ENCODE measurements at places on chromosomes 6 and 20.

DNA sequence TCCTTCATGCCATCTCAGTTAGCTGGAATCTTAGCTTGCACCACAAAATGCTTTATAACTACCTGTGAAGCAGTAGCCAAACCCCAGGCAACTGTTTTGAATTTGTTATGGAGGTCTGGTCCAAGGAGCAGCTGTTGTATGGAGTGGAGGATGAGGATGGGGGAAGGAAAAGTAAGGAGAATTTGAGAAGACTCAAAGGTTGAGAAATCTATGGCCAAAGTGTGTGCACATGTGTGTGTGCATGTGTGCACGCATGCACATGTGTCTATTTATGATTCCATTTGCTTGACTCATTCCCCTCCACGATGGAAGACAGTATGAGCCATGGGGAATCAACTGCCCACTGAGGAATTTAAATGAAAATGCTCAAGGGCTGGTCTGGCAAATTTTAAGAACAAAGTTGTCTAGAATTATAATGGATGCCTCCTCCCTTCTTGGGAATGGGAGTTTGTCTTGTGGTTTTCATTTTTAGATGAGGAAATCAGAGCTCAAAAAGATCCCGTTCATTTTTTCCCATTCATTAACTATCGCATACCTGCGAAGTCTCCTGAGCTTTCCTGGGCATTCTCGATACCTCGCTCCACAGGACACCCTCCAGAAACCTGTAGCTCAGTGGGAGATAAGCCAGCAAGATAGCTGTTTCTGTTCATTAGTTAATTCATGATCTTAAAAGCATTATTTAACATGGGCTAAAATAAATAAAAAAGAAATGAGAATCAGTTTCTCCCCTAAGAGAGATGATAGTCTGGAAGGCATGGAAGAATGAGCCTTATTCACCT is 152.3 kb upstream of the NEDD9 start:
- DNase-seq = no peak

- DNase-seq = no peak
Measured at GRCh38 chr6:21281366-21281765, 312.2 kb upstream of the SOX4 start.

- DNase-seq = no peak
Measured at GRCh38 chr20:45269754-45270270, 15.4 kb upstream of the SLPI start.

DNA sequence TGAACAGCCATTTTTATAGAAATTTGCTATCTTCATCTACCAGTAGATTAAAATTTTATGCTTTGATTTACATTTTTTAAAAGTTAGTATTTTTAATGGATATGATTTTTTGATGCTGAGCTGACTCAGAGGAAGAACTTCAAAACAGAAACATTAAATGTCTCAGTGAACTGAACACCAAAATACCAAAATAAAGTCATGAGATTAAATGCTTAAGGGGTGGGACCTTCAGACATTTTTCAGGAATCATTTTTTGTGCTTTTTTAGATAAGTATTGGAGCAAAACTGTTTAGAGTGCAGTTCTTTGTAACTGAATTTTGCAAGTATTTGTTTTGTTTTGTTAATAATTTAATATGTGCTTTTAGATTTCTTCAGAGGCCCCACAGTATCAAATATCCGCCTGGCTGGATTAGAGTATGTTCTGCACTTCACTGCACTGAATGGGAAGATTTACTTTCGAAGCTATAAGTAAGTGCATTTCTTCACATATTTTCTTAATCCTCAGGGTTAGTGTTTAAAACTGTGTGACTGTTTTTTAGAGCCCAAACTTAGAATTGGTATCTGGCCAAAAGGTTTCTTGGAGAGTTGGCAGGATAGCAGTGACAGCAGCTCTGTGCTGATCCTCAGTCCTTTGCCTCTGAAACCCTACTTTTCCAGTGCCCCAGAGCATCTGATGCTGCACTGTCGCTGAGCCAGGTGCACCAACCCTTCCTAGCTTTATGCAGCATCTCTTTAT is 33.7 kb downstream of the RPF2 start:
- no peak for DNase-seq

- no peak for DNase-seq
Measured at GRCh38 chr6:7590918-7591302, 912 bp downstream of the SNRNP48 start.

GRCh38 chr20:19935842-19936241 is 81.3 kb upstream of the NAA20 start:
- DNase-seq = no peak

- DNase-seq = no peak
Measured at GRCh38 chr20:19427913-19428312, 215.5 kb downstream of the SLC24A3 start.
